ENCODE measurements at places on chromosomes 2 and 18.

GRCh38 chr2:162029287-162029901 is 44.6 kb downstream of the DPP4 start:
- no peak for DNase-seq

- no peak for DNase-seq
Observed at GRCh38 chr18:54032412-54032811, 192.1 kb downstream of the MBD2 start.

GRCh38 chr2:40487602-40488001 is 35.7 kb upstream of the SLC8A1 start:
- DNase-seq = no peak

- peak; percentile 23 for DNase-seq
Observed at GRCh38 chr2:210617732-210618330, 61.4 kb downstream of the CPS1 start.

GRCh38 chr2:72946466-72946865 is 29.1 kb downstream of the EMX1 start:
- no peak for DNase-seq

DNA sequence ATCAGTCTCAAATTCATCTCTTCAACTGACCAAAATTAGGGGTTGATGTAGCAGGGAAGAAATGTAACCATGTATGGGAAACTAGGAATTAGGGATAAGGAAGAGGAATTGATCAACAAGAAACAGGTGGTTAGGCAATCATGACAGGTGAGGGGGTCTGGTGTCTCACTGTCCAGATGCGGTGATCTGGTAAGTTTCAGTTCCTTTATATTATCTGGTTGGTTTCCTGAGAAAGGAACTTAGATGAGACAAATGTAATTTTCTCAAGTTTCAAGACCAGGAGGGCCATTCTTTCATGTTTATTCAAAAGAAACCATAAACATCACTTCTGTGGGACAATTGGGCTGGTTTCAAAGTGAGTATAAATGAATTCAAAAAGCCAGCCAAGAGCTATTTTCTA is 306.2 kb upstream of the KCNJ3 start:
- DNase-seq = no peak

- DNase-seq = no peak
Observed at GRCh38 chr2:24926220-24926601, 6.2 kb upstream of the ADCY3 start.

GRCh38 chr2:96191937-96192670 is 16.5 kb downstream of the STARD7 start:
- no peak for DNase-seq

DNA sequence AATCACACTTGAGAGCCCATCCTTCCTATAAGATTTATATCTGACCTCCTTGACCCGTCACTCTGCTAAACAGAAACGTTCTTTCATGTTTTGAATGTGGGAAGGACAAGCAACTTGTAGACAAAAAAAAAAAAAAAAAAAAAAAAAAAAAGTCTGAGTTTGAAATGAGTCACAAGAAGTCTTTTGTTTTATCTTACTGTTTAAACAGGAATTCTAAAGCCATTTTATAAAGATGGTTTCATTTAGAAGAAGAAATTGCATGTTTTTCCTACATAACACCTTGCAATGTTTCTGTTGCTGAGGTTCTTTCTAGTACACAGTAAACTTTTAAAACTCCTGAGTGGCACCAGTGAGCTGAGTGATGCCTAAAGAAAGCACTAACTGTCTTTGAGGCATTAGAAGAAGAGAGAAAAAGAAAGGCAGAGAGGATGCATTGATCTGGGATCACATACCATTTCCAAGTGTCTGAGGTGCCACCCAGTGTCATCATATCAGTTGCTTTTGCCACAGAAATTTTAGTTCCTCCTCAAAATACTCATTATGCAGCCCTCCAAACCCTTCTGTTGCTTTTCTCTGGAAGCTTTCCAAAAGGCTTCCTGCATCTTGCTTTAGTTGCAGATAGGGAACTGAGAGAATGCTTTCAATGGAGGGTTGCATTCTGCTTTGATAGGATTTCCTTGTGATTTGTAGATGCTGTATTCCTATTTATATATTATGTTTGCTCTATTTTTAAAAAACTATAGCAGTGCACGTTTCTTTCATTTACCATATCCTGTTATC is 69.1 kb downstream of the ACVR2A start:
- DNase-seq = no peak

DNA sequence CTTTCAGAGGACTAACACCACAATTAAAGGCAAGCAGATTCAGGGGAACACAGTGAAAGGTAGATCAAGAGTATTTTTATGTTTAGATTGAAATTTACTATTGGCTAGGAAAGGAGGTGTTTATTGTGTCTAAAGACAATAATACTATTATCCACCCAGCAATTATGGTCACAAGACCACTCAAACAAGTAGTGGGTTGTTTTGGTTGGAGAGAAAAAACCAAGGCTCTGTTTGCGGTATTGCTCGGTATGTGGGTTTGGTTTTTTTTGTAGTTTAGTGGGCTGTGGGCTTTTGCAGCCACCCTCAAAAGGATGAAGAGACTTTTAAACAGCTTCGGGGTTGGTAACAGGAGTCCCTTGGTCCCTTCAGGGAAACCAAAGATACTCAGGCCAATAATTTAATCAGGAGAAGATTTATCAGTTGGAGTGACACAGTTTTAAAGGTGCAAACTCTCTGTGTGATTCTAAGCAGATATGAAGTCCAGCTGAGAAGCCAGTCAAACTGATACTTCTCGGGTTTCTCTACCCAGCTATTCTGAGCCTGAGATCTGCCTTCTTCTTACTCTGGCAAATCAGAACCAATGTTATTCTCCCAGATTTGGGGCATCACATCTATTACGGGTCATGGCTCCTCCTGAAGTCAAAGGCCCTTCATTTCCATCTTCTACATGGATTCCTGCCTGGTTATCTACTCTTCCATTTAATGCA is 55.3 kb downstream of the DCC start:
- no peak for DNase-seq

DNA sequence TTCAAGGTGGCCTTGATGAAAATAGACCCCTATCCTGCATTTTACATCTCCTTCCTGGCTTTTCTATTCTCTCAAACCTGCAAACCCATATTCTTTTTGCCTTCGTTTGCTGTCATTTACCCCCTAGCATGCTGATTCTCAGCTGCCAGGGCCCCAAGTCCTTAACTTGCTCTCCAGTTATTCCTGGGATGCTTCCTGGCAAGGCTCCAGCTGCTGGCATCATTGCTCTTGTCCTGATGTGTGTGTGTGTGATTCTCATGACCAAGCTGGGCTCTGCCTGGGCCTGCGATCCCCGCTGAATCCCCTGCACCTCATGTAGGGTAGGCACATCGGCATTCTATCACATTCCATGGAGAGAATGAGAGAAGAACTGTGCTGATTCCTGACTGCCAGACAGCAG is 11.9 kb downstream of the NPAS2 start:
- DNase-seq = no peak

GRCh38 chr2:237405006-237405559 is 8.9 kb downstream of the COL6A3 start:
- no peak for DNase-seq

- DNase-seq = no peak
Observed at GRCh38 chr2:8648441-8649213, 33.2 kb upstream of the ID2 start.

DNA sequence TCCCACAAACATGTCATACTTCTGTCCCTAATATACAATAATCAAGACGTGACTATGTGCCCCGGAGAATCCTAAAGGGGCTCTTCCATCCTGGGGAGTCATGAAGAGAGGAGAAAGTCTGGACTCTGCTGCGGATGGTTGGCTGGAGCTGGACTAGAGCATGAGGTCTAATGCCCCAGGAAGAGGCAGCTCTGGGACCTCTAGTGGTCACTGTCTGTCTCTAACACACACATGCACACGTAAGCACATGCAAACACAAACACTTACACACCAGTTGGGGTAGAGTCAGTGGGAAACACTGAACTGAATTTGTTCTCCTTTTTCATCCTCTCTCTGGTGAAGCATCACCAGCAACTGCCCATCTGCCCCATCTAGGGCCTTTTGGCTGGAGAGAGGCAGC is 271.6 kb downstream of the TDRD15 start:
- no peak for DNase-seq

GRCh38 chr2:88493481-88493880 is 41.0 kb upstream of the FOXI3 start:
- DNase-seq = no peak

GRCh38 chr2:85434696-85435095 is 16.2 kb downstream of the SH2D6 start:
- DNase-seq = no peak

DNA sequence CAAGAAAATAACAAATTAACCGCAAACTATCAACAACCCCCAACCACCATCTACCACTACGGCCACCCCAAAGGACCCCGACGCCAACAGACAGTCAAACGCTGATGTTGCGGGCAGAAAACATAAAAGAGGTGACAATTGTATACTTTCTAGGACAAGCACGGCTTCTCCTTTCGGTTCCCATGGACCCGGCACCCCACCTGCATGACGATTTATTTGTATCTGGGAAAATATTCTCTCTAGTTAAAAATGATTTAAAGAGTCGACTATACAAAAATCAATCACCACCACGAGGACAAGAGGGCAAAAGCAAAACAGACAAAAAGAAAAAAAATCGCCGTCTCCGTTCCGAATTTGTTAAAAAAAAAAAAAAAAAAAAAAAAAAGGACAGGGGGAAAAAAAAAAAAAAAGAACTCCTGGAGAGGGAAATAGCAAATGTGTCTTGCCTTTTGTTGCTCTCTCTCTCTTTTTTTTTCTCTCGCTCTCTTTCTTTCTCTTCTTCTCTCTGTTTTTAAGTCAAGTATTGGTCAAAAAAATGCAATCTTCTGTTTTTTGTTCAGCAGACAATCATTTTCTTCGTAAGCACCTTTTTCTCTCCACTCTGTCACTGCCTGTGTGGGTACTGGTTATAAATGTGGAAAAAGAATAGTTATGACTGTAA is 3.6 kb downstream of the SIX3 start:
- DNase-seq = no peak

GRCh38 chr2:88489181-88489580 is 36.7 kb upstream of the FOXI3 start:
- no peak for DNase-seq

- DNase-seq = no peak
Observed at GRCh38 chr2:726169-726568, 49.0 kb upstream of the TMEM18 start.

DNA sequence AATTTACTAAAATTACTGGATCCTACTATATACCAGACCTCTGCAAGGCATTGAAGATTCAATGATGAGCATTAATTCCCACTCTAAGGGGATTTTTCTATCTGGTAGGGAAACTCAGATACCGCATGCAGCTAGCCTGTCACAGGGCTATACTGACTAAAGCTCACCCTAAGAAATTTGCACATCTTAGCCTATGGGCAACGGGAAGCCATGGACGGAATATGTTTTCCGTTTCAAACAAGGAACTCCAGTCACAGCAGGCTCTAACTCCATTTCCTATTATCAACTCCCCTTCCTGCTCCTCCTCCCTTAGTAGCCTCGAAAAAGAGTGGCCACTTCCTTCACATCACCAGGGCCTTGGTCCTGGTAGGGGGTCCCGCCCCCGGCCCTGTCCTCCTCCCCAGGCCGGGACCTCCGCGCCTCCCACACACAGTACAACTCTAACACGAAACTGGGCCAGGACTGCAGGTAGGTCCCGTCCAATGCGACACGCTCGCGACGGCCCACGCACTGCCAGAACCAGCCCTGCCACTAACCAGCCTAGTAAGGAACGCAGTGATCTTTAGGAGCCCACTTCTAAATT is 659 bp upstream of the COX5B start:
- no peak for DNase-seq

- DNase-seq = no peak
Observed at GRCh38 chr2:196277002-196277401, 105.6 kb upstream of the STK17B start.

GRCh38 chr2:136284226-136285119 is 166.5 kb upstream of the CXCR4 start:
- DNase-seq = no peak

- no peak for DNase-seq
Observed at GRCh38 chr2:215825707-215826106, 187.6 kb downstream of the MREG start.

GRCh38 chr18:54466248-54467005 is 108.7 kb downstream of the C18orf54 start:
- no peak for DNase-seq

- DNase-seq = no peak
Observed at GRCh38 chr2:70927641-70928040, 8.1 kb upstream of the ATP6V1B1 start.

- no peak for DNase-seq
Observed at GRCh38 chr2:98912221-98912851, 23.7 kb downstream of the CRACDL start.

GRCh38 chr2:105139556-105140239 is 101.8 kb downstream of the MRPS9 start:
- no peak for DNase-seq

DNA sequence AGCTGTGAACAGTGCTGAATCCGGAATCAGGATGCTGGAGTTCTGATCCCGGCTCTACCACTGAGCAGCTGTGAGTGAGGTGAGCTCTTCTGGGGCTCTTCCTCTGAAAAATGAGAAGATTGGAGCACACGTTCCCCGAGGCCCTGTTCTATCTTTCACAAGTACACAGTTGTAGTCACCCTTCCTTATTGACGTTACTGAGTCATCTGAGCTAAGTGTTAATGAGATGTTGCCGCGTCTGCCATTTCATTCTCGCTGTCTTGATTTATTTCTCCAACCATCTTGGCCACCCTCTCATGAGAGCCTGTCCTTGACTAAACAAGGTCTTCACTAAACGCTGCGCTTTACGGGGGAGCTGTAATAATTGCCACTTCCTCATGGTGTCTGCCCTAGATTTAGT is 31.9 kb upstream of the EFR3B start:
- no peak for DNase-seq

DNA sequence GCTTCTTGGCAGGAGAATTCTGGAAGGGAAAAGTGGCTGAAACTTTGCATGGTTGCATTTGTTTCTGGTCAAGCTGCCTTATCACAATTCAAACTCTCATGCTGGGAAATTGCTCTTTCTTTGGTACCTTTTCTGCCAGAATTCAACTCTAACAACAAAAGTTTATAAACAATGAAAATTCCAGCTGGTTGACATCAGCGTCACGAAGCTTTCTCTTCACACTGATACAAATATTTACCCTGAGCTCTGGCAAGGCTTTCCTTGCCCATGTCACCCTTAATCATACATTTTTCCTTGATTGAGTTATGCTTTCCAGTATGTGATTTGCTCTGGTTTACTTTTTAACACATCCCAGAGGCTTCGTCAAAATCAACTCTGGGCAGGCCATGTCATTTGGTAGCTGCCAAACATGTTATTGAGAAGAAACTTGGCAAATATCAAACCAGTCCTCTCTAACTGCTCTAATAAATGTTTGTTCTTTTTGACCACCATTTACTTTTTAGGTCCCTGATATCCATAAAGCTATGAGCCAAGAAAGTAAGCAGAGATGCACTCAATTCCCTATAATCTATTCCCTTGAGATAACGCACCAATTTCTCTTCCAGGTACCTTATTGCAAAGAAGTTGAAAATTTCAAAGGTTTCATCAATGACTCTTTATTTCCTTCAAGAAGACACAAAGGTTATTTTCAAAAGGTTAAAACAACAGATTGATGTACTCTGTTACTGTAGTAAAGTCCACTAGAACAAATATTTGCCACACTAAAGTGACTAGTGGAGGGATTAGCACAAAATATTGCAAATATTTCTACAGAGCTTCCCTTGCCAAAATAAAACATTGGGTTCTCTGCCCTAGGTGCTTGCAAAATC is 1241.1 kb upstream of the ZEB2 start:
- DNase-seq = no peak

- no peak for DNase-seq
Observed at GRCh38 chr2:167935803-167936110, 311.6 kb downstream of the STK39 start.

- no peak for DNase-seq
Observed at GRCh38 chr18:8745355-8746014, 40.1 kb downstream of the MTCL1 start.

All from activated CD4-positive, alpha-beta T cell treated with anti-CD3 and anti-CD28 coated beads, Interleukin-2, amount 50 U/mL, for 16 hours (primary cell).